Inflammatory macrophage (primary cell): ENCODE measurements at places on chromosomes 2 and 18.

DNA sequence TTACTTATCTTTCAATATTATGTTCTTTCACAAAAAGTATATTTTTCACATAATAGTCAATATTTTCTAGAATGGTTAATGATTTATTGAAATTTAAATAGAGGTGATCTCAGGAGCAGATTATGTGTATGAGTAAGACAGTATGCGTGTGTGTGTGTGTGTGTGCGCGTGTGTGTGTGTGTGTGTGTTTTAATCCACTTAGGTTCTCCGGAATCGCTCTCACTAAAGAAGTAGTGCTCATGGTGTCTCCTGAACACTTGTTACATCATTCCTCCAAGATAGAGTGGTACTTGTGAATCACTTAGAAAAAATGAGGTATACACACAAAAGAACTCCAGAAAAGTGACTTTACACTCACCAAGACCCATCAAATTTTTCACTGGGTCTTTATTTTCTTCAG, 91.0 kb upstream of the KCNH7 start:
- no peak for DNase-seq

- no peak for DNase-seq
Measured at GRCh38 chr2:118580651-118581050, 266.8 kb downstream of the EN1 start.

DNA sequence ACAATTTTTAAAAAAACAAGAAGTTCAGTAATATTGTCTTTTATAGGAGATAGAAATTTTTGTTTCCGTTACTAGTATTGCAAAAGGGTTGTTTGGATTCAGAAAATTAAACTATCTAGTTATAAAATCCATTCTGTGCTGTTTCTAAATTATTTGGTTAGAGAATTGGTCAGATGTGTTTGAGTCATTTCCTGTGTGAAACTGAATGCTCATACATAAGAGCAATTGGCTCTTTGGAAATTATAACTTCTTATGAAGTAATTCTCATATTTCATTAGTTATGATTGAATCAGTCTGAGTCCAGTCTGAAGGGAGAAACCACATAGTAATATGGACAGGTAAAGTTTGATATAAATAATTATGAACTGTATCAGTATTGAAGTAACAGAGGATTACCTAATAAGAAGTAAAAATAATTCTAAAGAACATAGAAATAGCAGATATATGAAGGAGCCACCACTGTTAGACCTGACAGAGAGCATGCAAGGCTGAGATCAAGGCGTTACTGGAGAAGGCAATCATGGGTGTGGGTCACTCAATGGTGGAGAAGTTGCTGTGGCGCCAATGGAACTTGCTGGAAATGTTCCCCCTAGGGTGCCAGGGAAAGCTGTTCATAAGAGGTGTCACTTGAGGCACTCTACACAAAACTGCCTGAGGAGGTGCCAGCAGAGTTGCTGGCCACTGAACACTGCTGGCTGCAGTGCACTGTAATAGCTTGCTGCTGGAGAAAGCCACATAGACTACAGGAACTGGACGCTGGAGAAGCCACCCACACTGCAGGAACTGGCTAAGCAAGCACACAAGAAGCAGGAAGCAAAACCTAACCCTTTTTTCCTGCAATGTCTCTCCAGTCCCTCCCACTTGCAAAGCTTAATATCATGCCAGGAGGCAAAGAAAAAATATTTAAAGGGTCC, 18.0 kb upstream of the FAP start:
- DNase-seq, result peak; percentile 97

- DNase-seq, result no peak
Measured at GRCh38 chr2:180655842-180656454, 324.5 kb upstream of the UBE2E3 start.

GRCh38 chr2:197388866-197389587, 45.8 kb downstream of the SF3B1 start:
- DNase-seq, result no peak

DNA sequence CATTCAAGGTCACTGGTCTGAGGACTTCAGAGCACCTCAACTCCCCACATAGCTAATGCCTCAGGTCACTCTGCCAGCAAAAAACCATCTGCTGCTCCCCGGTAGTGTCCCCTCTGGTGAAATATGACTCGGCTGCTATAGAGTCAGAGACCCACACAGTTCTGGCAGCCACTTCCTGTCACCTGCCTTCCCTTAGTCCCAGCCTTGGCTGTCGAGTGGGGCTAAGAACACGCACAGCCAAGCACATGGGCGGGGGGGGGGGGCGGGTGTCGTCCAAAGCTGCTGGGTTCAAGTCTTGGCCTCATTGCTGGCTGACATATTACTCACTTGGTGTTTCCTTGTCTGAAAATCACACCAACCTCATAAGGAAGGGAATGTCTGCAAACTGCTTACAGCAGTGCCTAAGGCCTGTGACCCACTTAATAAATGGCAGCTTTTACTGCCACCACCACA, 37.5 kb downstream of the POLR1A start:
- no peak for DNase-seq

DNA sequence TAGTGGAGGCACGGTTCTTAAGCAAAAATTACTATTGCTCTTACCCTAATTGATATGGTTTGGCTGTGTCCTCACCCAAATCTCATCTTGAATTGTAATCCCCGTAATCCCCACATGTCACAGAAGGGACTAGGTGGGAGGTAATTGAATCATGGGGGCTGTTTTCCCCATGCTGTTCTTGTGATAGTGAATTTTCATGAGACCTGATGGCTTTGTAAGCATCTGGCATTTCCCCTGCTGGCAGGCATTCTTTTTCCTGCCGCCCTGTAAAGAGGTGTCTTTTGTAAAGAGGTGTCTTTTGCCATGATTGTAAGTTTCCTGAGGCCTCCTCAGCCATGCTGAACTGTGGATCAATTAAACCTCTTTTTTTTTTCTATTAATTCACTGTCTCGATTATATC, 1691.8 kb upstream of the SLC39A10 start:
- no peak for DNase-seq
